NCI-H524 (cell line): ENCODE measurements at places on chromosomes 3 and 15.
A peak's percentile ranks its signal among the peaks of the same experiment; 100 is the strongest.

DNA sequence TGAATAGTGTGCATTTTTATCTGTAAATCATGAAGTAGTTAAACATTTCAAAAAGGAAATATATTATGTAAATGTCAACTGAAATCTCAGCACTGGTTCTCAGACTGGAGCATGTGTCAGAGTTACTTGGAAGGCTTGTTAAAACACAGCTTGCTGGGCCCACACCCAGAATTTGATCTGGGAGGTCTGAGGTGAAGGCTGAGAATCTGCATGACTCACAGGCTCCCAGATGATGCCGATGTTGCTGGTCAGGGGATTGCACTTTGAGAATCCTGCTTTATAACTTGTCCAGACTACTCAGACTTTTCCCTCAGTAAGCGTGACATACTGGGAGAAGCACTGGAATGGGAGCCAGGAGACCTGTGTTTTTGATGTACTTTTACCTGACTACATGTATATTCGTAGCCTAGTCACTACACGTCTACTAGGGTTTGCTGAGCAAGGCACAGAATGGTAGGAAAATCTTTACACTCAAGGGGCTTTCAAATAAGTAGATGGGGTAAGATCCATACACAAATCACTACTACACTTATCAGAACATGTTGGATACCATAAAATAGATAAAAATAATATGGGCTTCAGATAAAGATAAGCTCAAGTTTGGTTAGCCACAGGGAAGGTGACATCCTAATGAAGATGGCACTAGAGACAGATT lies 77.1 kb upstream of the MEX3B start:
- DNase-seq, result no peak

GRCh38 chr3:77571971-77572715 lies 532.2 kb downstream of the ROBO2 start:
- DNase-seq, result no peak

DNA sequence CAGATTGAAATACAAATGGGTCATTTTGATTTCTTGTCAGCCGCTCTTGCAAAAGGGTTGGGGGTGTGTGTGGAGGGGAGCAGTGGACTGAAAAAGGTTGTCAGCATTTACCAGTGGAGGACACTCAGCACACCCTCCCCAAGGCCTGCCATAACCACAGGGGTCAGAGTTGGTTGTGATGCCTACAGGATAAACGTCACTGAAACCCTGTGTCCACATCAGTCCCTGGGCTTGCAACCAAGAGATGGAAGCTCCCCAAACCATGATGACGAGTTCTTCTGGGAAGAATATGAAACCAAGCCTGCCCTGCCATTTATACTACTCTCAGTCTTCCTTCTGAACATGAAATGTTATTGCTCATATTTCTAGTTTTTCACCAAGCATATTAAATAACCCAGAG lies 54.0 kb upstream of the UMPS start:
- DNase-seq, result no peak

GRCh38 chr15:55916666-55917409 lies 76.6 kb downstream of the NEDD4 start:
- DNase-seq, result no peak

DNA sequence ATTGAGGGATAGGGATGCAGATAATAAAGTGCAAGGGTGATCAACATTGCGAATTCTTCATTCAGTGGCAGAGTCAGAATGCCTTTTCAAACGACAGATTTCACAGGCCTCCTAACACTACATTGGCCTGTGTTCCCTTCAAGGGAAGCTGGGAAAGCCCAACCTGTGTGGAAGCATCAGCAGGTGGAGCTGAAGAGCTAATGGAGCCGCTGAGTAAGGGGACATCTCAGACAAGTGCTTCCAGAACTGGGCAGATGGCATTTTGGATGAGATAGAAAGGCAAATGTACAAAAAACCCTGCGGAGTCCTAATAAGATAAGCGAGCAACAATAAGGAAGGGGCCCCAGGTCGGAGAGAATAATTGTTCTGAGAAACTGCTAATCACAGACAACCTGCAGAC lies 8.5 kb upstream of the SLC24A5 start:
- peak; percentile 81 for DNase-seq

GRCh38 chr3:52004906-52005395 lies 9.3 kb upstream of the RPL29 start:
- DNase-seq, result peak; percentile 30

GRCh38 chr3:112634786-112635541 lies 6.0 kb downstream of the CCDC80 start:
- peak; percentile 9 for DNase-seq

- DNase-seq, result no peak
These were observed 11.9 kb downstream of the C2CD4B start for GRCh38 chr15:62153228-62153627.

GRCh38 chr15:43544266-43544665 lies 26.9 kb downstream of the MAP1A start:
- DNase-seq, result no peak

GRCh38 chr3:72320955-72321303 lies 527.3 kb downstream of the SHQ1 start:
- no peak for DNase-seq

DNA sequence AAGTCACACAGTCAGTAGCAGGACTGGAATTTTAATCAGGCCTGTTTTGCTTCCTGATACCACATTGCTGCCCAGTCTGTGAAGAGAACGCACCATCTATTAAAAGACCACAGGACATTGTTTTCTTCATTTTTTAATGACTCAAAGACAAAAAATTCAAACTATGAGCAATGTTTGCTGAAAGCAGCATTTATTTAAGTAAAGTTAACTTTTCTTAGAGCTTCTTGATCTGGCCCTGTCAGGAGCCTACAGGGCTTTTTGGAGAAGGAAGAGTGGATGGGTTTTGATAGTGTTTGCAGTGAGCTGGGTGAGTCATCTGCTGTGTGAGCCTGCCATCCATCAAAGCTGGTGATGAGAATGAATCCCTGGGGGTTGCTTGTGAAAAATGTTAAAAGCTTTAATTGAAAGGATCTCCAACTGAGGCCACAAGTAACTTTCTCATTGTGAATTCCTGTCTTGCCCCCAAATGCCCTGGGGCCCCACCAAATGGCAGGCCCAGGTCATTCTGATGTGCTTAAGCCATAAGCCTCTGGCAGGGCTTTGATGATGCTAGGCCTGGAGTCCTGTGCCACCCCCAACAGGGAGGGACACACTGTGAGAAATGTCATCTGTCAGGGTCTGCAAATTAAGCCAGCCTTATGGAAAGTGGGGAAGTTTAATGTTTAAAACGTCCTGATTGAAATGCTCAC lies 136.2 kb upstream of the PFN2 start:
- no peak for DNase-seq

- no peak for DNase-seq
These were observed 108.4 kb upstream of the SLC6A11 start for GRCh38 chr3:10707400-10708215.

DNA sequence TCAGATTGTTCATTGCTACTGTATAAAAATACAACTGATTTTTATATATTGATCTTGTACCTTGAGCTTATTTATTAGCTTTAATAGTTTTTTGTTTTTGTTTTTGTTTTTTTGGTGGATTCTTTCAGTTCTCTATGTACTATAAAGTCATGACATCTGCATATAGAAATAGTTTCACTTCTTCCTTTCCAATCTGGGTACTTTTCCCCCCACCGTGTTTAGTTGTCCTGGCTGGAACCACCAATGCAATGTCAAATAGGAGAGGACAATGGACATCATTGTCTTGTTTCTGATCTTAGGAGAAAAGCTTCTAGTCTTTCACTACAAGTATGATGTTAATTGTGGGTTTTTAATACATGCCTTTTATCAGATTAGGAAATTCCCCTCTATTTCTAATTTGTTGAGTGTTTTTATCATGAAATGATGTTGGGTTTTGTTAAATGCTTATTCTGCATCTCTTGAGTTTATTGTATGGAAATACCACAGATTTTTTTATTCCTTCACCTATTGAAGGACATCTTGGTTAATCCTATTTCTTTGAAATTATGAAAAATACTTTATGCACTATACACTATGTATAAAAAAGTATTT lies 2.8 kb upstream of the XCR1 start:
- DNase-seq, result no peak

DNA sequence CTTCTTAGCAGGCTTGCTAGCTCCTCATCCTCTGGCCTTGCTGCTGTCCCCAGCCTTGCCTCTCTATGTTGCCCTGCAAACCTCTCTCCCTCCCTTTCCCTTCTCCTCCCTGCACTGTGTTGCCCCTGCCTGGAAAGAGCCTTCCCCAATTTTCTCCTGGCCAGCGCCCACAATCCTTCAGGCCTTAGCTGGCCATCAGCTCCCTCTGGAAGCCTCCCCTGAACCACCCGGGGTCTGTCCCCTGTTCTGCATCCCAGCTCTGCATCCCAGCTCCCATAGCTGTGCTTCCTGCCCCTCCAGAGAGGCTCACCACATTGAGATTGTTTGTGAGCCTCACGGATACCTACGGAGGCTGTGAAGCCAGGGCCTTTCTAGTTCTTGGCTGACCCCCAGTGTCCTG lies 23.7 kb downstream of the FAM3D start:
- DNase-seq, result no peak

- peak; percentile 32 for DNase-seq
These were observed 28.3 kb downstream of the GOLGA6A start for GRCh38 chr15:74053941-74054529.

DNA sequence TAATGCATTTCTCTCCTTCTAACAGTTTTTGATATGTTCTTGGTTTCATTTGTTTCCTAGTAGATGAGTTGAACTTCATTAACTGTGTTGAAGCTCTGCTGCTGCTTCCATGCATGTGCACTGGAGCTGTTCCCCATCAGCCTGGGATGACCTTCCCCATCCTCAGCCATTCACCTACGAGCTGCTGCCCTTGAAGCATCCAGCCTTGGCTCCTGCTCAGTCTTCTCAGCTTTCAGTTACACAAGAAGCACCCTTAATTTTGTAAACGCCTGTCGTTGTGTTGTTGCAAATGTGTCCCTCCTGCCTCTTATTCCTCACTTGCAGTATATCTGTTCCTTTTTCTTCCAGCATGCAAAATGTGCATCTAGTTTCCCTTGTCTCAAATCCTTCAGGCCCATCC lies 8.5 kb upstream of the ZXDC start:
- no peak for DNase-seq

- no peak for DNase-seq
These were observed 832 bp downstream of the TGFBR2 start for GRCh38 chr3:30607032-30607833.

GRCh38 chr3:14405360-14406238 lies 3.2 kb downstream of the SLC6A6 start:
- no peak for DNase-seq

GRCh38 chr15:74402873-74403587 lies 30.7 kb downstream of the SEMA7A start:
- no peak for DNase-seq

GRCh38 chr3:144104679-144105078 lies 133.1 kb downstream of the DIPK2A start:
- no peak for DNase-seq
